ENCODE measurements at places on chromosomes 13 and 19.

- no peaks in the 10 kb centered on the region for H3K27me3 ChIP-seq
- no peaks in the 10 kb centered on the region for H3K36me3 ChIP-seq
- peak; percentile 71 for DNase-seq
- peak within 1 kb of the TSS; percentile 61 for H3K27ac ChIP-seq
- peak within 1 kb of the TSS; percentile 65 for H3K4me3 ChIP-seq
Measured at GRCh38 chr19:12994701-12995595, at the start of gene NFIX. TSS of gene NFIX (plus strand) at chr19:12995475. CDS start at chr19:12995838, 363 bp downstream.

GRCh38 chr19:30593975-30594745, 222.0 kb downstream of the ZNF536 start:
- no peak overlapping the region for H3K4me3 ChIP-seq
- no peaks in the 10 kb centered on the region for H3K27me3 ChIP-seq
- H3K36me3 ChIP-seq: no peaks in the 10 kb centered on the region
- H3K27ac ChIP-seq: no peak overlapping the region

DNA sequence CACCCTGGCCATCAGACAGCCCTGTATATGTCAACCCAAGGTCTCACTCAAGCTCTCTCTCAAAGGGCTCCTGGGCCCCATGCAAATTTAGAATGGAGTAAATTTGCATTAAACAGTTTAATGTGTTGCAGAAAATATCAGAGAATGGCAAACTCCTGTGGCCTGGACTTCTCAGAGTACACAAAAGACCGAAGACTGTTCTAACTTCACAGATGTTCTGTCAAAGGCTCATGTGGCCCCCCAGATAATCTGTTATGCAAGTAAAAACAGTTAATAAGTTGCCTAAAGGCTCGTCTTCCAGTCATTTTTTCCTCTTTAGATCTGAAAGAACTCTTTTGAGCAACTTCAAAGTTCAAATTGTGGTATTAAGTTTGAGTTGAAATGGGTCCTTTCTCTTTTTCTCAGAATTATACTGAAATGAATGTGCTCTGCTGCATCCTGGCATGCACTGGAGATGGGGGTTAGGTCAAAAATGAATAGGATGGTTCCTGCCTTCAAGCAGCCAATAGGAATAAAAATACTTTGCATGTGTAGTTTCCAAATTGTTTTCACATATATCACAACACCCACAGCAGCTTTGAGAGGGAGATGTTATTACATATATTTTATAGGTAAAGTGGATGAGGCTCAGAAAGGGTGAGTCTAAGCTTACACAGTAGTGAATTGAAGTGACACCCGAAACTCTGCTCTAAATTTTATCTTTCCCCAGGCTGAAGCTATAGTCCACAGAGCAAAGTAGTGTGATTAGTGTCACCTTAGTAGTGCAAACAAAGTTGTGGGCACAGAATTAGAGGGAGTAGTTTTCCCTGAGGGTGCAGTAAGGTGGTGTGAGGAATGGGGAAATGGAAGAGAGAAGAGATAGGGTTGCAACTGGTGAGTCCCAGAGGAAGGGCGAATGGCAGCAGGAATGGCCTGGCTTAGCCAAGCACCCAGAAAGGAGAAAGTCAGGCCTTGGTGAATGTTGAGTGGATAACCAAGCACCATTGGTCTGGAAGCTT, 205.0 kb upstream of the RFC3 start:
- H3K36me3 ChIP-seq: no peaks in the 10 kb centered on the region
- no peak overlapping the region for H3K27ac ChIP-seq
- H3K4me3 ChIP-seq: no peak overlapping the region
- H3K27me3 ChIP-seq: no peaks in the 10 kb centered on the region

GRCh38 chr13:44300895-44301638, 72.6 kb upstream of the SERP2 start:
- H3K4me3 ChIP-seq: no peak overlapping the region
- no peaks in the 10 kb centered on the region for H3K27me3 ChIP-seq
- no peak overlapping the region for H3K27ac ChIP-seq
- H3K36me3 ChIP-seq: no peaks in the 10 kb centered on the region
- no peak for DNase-seq

DNA sequence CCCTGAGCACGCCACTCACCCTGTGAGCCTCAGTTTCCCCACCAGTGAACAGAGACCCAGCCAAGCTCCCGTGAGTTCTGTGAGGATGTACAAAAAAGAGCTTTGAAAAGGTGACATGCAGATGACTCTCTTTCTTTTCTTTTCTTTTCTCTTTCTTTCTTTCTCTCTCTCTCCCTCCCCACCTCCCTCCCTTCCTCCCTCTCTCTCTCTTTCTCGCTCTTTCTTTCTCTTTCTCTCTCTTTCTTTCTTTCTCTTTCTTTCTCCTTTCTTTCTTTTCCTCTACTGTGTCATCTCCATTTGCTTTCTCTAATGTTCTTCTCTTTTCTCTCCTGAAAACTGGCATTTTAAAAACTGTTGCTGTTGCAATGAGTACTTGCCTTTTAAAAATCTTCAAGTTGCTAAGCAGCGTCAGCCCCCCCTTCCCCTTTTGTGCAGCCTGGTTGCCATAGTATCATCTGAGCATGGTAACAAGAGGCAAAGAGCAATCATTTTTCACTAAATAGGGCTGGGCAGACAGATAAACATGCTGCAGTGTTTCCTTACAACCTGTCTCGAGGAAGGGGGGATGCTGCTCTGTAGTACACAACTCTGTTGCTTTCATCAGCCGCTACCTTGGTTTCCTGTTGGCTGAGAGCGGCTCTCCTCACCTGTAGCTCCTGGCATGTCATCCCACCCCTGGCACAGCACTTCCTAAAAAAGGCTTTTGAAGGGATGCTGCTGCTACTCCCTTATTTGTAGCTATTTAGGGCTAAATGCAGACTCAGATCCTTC, 108.7 kb upstream of the MBNL2 start:
- DNase-seq: no peak
- H3K4me3 ChIP-seq: no peak overlapping the region
- H3K27me3 ChIP-seq: no peaks in the 10 kb centered on the region

DNA sequence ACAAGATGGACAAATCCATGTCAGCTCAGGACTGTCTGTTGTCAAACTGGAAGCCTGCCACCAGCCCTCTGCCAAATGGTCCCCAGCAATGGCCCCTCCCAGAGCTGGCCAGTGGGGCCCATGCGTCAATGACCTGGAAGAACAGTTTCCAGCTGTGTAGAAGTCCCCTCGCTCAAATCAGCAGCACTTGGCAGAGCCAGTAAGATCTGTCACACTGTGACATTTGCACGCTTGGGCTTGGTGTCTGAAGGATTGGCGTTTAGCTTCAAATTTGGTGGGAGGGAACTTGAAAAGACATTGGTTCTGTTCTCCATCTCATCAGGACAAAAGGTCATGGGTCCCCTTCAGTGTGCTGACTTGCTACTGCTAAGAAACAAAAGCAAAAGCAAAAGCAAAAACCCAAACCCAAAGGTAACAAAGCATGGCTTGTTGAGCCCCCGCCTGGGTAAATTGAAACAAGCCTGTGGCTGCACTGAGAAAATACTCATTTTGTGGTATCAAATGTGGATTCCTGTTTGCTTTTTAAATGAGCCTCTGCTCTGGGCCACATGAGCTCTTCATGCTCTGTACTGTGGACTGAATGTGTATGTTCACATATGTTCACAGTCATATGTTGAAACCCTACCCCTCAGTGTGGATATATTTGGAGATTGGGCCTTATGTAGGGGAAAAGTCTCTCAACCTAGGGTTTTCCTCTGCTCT, 253.6 kb upstream of the MAB21L1 start:
- H3K27ac ChIP-seq: no peak overlapping the region
- no peak for DNase-seq
- no peaks in the 10 kb centered on the region for H3K36me3 ChIP-seq
- no peaks in the 10 kb centered on the region for H3K4me1 ChIP-seq
- no peak overlapping the region for H3K4me3 ChIP-seq
- H3K27me3 ChIP-seq: no peaks in the 10 kb centered on the region

DNA sequence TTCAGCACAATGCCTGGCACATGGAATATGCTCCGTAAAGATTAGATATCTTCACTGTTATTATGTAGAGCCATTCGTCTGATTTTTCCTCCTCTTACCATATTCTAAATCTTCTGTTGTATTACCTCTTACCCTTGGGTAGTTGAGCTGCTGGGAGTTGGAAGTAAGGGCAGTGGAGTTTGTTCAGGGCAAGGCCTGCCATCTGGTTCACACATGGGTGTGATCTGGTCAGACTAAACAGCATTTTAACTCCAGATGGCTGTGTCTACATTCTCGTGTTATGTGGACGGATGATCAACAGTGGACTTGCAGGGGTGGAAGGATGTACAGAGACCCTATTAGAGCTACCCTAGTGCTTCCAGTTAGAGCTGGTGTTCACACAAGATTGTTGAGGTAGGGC, 164.9 kb downstream of the ZIC5 start:
- H3K27ac ChIP-seq: no peak overlapping the region
- H3K4me1 ChIP-seq: no peaks in the 10 kb centered on the region
- H3K27me3 ChIP-seq: no peaks in the 10 kb centered on the region
- no peaks in the 10 kb centered on the region for H3K36me3 ChIP-seq
- H3K4me3 ChIP-seq: no peak overlapping the region
- DNase-seq: no peak

- no peak overlapping the region for H3K27ac ChIP-seq
- no peaks in the 10 kb centered on the region for H3K4me1 ChIP-seq
- no peak overlapping the region for H3K4me3 ChIP-seq
- DNase-seq: no peak
- no peaks in the 10 kb centered on the region for H3K27me3 ChIP-seq
Measured at GRCh38 chr19:35321291-35321690, 7.7 kb upstream of the CD22 start.

GRCh38 chr19:3061182-3062161, 823 bp downstream of the TLE5 start:
- H3K36me3 ChIP-seq: peaks cover 5% of the 10 kb centered on the region
- H3K27me3 ChIP-seq: no peaks in the 10 kb centered on the region
- peak overlapping the region; percentile 81 for H3K27ac ChIP-seq
- peak; percentile 67 for DNase-seq

DNA sequence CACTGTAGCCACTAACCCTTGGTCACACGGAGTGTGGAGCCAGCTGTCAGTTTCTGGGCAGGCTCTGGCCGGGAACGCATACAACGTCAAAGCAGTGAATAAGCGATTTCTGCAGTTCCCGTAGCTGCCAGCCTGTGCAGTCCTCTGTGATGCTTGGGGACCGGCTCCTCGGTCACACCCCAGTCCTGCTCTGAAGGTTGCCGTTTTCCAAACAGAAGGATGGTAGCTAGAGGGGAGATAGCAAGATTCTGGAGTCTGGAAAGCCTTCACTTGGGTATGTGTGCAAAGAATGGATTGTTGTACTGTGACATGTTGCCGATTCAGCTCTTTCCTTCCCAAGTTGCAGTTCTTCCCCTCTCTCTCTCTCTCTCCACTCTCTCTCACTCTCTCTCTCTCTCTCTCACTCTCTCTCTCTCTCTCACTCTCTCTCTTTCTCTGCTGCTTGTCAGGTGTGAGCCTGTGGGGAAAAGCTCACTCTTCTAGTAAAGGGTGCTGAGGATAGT, 38.7 kb upstream of the C1QTNF9 start:
- peak; percentile 75 for DNase-seq
- no peaks in the 10 kb centered on the region for H3K27me3 ChIP-seq
- H3K4me3 ChIP-seq: peak overlapping the region; percentile 20
- H3K4me1 ChIP-seq: peaks cover 18% of the 10 kb centered on the region
- peak overlapping the region; percentile 95 for H3K27ac ChIP-seq
- H3K36me3 ChIP-seq: no peaks in the 10 kb centered on the region

DNA sequence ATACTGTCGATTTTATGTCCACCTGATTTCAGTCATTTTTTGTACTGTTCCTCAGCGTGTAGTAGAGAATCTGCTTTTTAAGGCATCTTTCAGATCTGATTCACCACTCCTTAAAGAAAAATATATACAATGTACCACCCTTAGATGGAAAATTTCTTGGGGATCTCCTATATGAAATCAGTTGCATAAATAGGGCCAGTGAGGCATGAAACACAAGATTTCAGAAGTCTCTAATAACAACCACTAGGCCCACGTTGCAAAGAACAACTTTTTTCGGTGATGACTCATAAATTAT, 1.4 kb downstream of the USP12 start:
- H3K27me3 ChIP-seq: no peaks in the 10 kb centered on the region
- DNase-seq: no peak
- peak overlapping the region; percentile 75 for H3K4me3 ChIP-seq
- peaks cover 5% of the 10 kb centered on the region for H3K4me1 ChIP-seq
- peak overlapping the region; percentile 90 for H3K27ac ChIP-seq

- no peaks in the 10 kb centered on the region for H3K36me3 ChIP-seq
- peak overlapping the region; percentile 77 for H3K4me3 ChIP-seq
- peak overlapping the region; percentile 97 for H3K27ac ChIP-seq
- peaks cover 8% of the 10 kb centered on the region for H3K4me1 ChIP-seq
- peak; percentile 97 for DNase-seq
Measured at GRCh38 chr19:45770192-45771101, 1.4 kb upstream of the SIX5 start.

DNA sequence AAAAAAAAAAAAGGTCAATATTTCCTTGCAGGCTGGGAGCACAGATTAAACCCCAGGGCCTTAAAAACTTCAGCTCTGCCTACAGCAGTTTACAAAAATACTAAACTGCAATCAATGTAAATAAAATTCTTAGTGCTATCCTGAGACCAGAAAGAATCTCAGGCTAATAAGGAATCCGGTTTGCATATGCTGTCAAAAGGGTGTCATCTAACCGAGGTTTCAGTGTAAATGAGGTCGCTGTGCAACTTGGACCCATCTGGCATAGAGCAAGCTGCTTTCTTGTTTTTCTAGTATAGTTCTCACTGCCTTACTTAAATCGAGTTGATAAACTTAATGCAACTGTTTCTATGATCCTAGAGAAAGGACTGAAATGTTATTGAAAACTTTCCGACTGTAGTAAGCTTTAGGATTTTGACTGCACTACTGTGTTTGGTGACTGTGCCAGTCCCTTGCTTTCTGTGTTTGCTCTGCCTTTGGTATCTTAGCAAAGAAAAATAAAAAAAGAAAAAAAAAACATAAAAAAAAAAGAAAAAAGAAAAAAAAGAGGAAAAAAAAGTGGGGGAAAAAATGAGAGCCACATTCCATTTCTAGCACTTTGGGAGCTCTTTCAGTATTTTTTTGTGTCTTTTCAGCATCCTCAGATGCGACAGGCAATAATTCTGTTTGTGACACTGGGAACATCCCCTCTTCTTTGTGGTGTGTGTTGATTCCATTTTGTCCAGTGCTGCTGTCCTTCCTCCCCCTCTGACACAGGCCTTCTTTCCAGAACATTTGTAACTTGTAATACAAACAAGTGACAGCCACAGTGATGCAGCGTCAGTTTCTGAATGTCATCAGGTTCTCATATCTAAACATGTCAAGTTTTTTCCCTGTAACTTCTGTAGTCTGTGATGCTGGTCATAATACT, 340.5 kb downstream of the ZNF536 start:
- no peak overlapping the region for H3K27ac ChIP-seq
- no peaks in the 10 kb centered on the region for H3K36me3 ChIP-seq
- H3K4me1 ChIP-seq: no peaks in the 10 kb centered on the region

Measured in colonic mucosa (tissue), 4 donors.